Heart right ventricle (tissue), 16 donors: ENCODE measurements at places on chromosomes 5 and 9. TPM values are rescaled to one million over a fixed set of nuclear protein-coding genes. Genes with fewer than 3 reads are reported as not detected.
A peak's percentile ranks its signal among the peaks of the same experiment; 100 is the strongest.

- H3K27me3 ChIP-seq, result no peaks in the 10 kb centered on the region
- H3K27ac ChIP-seq, result no peak overlapping the region
- H3K4me3 ChIP-seq, result no peak overlapping the region
- DNase-seq, result no peak
- no peaks in the 10 kb centered on the region for H3K36me3 ChIP-seq
Measured at GRCh38 chr9:133633681-133634080, 2.5 kb upstream of the DBH start.

DNA sequence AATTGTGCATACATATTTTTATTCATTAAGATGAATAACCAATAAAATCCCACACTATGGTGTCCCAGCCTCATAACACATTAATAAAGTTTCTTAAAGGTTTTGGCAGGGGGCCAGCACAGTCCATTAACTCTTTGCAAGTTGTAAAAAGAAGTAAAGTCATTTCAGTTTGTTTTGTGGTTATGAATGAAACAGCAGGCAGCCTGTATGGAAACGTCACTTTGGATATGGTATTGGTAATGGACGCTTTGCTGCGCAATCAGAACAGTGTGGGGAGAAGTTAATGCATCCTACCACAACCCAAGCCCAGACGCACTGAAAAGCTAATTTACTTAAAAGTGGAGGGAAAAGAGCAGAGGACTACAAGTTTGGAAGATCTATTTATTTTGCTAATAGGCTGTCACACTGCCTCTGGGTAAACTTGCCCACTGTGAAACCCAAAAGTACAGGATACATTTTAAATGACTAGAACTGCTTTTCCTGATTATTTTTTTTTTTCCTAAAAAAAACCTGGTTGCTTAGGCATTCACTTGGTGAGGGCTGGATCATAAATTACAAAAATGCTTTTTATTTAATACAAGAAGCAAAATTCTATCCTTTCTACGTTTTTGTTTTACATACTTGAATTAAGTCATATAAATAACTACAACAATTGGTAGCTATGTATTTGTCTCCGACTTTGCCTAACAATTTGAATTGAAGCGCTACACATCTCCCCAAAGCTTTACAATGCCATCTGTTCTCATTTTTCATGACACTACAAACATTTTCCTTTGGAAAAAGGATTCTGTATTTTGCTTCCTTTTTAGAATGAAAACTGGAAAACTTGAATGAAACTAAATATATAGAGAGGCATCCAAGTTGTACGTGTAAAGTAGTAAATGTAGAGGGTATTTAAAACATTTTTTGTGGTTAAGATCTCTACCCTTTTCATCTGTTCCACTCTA, 104.3 kb downstream of the NFIB start:
- peaks cover 60% of the 10 kb centered on the region for H3K4me1 ChIP-seq
- H3K27me3 ChIP-seq, result no peaks in the 10 kb centered on the region
- DNase-seq, result no peak
- H3K36me3 ChIP-seq, result no peaks in the 10 kb centered on the region
- no peak overlapping the region for H3K4me3 ChIP-seq
- no peak overlapping the region for H3K27ac ChIP-seq

DNA sequence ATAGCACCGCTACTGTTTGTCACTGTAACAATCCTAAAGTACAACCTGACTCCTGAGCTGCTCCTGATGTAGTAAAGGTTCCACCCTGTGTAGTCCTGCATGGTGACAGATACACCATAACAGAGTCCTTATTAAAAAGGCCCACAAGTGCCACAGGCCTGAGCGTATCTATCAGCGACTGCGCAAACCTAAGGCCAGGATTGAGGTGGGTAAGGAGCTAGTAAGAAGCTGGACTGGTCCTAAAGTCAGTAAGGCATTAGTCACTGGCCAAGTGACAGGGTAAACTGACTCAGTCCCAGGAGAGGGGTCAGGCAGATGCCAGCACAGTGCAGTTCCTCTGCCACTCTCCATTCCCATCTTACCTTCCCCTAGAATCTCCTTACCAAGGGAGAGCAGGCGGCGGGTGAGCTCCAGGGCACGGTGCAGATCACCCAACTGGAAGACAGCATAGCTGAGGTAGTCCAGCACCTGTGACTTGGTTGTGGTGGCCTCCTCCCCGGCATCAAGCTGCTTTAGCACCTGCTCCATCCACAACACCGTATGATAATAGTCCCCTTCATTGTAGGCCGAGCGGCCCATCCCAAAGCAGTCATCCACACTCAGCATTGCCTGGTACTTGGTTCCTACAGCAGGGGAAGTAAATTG, 17.6 kb downstream of the P4HA2 start:
- H3K36me3 ChIP-seq, result no peaks in the 10 kb centered on the region
- DNase-seq, result no peak
- H3K4me1 ChIP-seq, result peaks cover 28% of the 10 kb centered on the region
- no peaks in the 10 kb centered on the region for H3K27me3 ChIP-seq
- H3K4me3 ChIP-seq, result no peak overlapping the region
- peak overlapping the region; percentile 64 for H3K27ac ChIP-seq

Gene LRRC26
- total RNA-seq, result not detected
